Activated effector memory CD4-positive, alpha-beta T cell treated with Interleukin-2 at 50 U/mL for 16 hours (primary cell): ENCODE measurements at places on chromosomes 7 and 10.

GRCh38 chr10:98831391-98831790 lies 384.7 kb upstream of the HPS1 start:
- no peak for DNase-seq

DNA sequence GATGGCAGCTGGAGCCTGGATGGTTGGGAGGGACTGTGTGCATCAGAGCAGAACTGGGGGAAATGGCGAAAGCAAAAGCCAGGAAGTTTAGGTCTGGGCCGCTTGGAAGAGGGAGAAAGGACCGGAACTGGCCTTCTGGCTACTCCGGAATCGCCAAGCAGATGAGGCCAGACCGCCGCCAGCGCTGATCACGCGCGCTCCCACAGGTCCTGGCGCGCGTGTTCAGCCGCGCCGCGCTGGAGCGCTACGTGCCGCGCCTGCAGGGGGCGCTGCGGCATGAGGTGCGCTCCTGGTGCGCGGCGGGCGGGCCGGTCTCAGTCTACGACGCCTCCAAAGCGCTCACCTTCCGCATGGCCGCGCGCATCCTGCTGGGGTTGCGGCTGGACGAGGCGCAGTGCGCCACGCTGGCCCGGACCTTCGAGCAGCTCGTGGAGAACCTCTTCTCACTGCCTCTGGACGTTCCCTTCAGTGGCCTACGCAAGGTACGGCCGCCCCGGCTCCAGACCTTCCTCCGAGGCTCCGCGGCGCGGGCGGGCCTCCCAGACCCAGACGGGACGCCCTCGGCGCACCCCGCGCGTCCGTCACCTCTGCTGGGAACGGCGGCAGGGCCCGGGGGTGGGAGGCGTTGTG lies 2.0 kb downstream of the CYP26C1 start:
- no peak for DNase-seq

DNA sequence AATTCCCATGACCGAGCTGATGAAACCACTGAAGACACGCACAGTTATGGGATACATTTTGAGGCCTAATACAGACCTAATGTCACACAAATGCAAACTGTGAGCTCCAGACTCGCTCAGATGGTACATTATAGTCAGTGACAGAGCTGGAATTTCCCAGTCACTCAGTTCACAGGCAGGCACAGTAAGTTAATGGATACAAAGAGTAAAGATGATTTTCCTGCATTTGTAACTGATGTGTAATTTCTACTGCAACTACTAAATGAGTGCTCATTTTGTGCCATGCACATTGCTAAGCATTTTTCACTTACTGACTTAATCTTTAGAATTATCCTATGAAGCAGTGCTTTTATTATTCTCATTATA lies 56.5 kb downstream of the ENO4 start:
- DNase-seq = no peak

DNA sequence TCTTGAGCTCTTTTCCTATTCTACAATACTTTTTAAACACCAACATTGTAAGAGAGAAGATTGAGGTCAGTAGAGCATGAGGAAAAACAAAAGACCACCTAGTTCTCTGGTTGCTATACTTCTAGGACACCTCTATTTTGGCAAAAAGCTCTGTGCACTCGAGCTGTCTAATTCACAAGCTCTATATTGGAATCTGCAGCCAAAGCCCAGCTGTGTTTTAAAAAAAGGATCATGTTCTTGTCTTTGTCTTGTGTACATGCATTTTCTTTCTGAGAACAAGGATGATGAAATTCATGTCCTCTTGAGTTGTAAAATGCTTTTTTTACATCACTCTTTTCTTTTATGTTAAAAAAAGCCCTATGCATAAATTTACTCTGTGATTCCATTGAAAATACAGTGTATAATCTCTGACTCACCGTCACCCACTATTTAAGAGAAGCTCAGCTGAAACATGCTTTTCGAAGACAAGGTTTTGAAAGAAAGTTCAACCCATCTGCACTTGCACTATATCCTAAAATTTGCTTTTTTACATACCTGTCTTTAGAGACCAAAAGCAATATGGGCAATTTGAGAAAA lies 215.5 kb upstream of the VSTM2A start:
- DNase-seq = no peak

GRCh38 chr10:29012926-29013554 lies 275.8 kb upstream of the LYZL1 start:
- no peak for DNase-seq

GRCh38 chr10:33798754-33799153 lies 464.3 kb upstream of the NRP1 start:
- DNase-seq = no peak

DNA sequence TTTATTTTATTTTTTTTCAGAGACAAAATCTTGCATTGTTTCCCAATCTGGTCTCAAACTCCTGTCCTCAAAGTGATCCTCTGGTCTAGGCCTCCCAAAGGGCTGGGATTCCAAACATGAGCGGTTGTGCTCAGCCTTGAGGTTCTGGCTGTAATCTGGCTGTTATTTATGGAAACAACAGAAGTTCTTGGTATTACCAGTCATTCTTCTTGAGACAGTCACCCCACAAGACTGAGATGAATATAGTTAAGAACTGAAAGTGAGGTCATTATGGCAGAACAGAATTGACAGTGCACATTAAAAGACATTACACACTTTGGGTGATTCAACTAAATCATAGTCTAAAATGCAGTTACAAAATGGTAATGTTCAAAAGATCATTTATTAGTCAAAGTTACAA lies 719.5 kb downstream of the ZWINT start:
- DNase-seq = no peak

DNA sequence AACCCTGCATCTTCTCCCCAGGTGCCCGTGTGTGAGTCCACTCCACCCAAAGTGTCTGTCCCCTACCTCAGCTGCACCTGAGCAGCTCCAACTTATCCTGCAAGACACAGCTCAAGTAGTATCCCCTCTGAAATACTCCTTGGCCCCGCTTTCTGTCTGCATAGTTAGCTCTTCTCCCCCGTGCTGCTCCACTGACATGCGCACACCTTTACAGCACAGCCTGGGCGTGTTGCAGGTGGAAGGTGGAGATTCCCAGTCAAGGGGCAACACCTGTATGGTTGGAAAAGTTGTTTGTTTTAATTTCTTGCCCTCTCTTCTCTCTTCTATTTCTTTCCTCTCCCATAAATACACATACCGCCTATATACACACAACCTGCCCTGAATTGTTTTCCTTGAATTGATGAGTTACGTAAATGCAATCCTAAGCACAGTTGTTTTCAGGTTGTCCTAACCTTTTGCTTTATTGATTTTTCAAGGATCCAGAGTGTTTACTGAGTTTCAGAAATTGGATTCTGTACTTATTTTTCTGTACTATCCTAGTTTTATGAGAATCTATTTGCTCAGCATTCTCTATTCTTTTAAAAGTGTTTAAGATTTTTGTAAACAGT lies 14.9 kb downstream of the MET start:
- DNase-seq = no peak

DNA sequence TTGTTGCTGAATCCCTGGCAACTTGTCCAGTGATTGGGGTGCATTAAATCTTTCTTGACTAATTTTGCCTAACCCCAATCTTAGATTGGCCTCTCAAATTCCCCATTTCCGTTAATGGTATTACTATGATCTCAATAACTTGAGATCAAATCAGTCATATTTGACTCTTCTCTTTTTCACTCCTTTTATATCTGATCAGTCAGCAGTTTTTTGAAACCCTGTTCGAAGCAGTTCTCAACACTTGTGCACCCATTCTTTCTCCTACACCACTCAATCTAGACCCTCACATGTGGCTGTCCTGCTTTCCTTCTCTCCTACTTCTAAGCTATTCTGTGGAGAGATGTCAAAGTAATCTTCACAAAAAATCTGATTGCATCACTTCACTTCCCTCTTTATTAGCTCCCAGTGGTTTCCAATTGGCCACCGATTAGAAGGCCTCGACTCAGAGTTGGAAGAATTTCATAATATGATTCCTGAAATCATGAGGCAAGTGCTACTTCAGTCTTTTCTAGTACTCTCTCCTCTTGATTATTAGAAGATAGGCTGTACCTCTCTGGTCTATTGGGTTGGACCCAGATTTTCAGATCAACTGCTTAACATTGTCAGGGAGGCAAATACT lies 128.9 kb downstream of the ZNF365 start:
- no peak for DNase-seq
